ENCODE measurements at places on chromosomes 11 and 22.
A peak's percentile ranks its signal among the peaks of the same experiment; 100 is the strongest.

DNA sequence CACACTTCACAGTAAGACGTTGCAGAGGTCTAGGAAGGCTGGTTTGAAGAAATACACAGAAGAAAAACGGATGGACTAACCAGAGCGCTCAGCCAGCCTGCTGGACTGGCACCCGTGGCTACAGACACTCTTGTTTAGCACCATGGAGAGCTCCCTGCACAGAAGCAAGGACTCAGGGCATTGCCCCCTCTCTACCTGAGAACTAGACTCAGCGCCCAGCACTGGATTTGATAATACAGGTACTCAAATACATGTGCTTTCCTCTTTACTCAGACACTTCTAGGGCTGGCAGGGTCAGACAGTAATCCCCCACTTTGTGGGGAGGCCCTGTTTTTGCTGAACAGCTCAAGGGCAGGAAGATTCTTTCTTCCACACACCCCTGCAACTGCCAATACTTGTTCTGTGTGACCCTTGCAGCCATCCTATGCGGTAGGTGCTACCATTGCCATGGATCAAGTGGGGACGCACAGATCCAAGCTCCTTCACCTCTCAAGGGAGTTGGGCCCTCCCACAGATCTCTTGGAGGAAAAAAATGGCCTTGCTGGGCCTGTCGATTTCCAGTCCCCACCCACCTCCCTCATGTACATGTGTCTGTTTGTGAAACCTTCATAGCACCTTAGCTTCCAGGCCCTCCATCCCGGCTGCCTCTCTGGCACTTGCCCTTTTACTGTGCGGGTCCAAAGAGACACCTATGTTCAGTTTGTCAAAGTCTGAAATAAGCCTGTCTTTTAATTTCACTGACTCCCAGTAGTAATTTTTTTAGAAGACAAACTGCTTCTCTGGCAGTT lies 5.1 kb upstream of the P2RX6 start:
- peak; percentile 56 for DNase-seq

- no peak for DNase-seq
Measured at GRCh38 chr11:69659591-69659990, 15.6 kb downstream of the LTO1 start.

- DNase-seq = no peak
Measured at GRCh38 chr11:64415996-64416728, 57.2 kb downstream of the RPS6KA4 start.

DNA sequence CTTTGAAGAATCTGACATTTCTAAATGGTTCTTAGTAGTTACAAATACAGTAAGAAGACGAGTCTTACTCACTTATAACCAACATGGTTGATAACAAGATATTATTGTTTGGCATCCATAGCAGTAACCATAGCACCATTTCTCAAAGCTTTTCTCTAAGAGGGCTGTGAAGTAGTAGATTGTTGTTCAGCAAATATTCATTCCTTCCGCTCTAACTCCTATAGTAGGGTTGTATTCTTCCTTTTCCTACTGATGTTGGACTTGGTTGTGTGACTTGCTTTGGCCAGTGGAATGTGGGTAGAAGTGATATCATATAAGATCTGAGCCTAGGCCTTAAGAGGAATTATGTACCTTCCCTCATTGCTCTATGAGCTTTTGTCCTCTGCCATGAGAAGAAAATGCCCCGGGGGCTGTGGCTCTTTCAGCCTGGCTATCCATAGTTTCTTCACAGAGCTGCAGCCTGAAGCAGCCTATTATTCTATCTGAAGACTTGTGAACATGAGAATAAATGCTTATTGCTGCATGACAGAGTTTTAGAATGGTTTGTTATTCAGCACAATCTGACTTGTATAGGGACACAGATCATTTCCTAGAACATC lies 28.9 kb upstream of the ZBED5 start:
- no peak for DNase-seq

DNA sequence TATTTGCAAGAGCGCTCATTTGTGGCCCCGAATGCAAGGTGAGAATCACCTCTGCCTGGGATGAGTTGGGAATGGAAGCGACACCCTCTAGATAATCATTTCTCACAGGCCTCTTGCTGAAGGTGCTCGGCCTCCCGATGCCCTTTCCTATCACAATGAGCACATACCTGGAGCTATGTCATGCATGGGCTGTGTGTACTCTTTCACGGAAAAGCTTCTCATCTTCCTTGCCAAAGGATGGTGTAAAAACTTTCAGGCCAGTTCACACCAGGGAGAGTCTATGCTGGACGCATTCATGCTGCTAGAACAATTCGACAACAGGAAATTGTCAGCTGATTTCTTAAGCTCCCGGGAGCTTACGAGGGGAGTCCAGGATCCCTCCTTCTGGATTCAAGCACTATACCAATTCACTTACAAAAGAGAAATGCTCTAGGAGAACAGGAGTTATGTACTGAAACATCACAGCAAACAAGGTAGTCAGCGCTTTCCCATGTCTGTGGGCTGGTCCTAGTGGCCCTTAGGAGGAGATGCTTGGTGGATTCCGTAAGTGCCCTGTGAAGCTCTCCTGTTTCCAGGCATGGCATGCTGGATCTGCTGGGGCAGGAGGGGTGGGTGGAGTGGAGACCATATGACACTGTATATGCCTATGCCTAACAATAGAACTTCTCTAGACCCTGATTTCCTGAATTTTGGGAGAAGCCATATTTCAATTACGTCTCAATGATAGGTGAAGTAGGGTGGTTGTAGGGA lies 53.1 kb upstream of the B3GAT1 start:
- no peak for DNase-seq

GRCh38 chr22:31650391-31650790 lies 11.6 kb downstream of the PISD start:
- DNase-seq = no peak

GRCh38 chr11:128343870-128344269 lies 243.5 kb downstream of the ETS1 start:
- no peak for DNase-seq

- DNase-seq = no peak
Measured at GRCh38 chr11:72292106-72292785, 48.3 kb upstream of the PHOX2A start.

- DNase-seq = no peak
Measured at GRCh38 chr11:75907906-75908527, 93.0 kb downstream of the UVRAG start.

GRCh38 chr22:36303115-36303467 lies 50.2 kb downstream of the APOL1 start:
- no peak for DNase-seq
